PC-3 (cell line): ENCODE measurements at places on chromosomes 4 and X.

DNA sequence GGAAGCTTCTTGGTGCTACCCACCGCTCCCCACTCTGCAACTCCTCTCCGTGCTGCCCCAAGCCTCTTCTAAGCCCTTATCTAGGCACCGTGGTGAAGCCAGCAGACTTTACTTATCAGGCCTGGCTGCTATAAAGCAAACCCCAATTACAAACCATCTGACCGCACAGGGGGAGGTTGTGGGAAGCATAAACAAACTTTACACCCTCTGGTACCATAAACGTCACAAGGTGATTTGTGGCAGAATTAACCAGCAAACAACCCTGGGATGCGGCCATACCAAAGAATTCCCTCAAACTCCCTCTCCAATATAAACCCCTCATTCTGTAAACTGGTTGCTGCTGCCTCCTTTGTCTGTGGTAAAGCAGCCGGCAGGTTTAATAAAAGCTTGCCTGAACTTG, 55.2 kb downstream of the MAGEC2 start:
- DNase-seq: no peak

- peak; percentile 31 for DNase-seq
These were observed 22.1 kb downstream of the DOK7 start for GRCh38 chr4:3485011-3485791.

DNA sequence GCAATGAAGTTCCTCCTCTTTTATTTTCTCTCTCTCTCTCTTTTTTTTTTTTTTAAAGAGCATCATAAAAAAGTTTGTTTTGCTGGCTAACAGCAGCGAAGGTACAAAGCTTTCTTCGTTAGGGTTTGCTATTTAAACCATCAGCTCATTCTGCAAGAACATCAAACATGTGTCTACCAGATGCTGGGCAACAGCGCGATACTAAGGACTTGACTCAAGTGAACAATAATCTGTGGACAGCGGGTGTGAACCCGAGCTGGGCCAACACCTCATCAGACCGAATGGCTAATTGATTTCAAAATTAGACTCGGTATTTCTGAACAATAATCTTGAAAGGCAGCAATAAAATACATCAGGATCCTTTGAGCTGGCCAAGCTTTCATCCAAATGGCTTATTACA, 246.4 kb downstream of the FBXO8 start:
- DNase-seq: no peak

- DNase-seq: peak; percentile 51
These were observed 50.0 kb upstream of the TRIM2 start for GRCh38 chr4:153154007-153154975.

- DNase-seq: no peak
These were observed 96.5 kb upstream of the MAP3K15 start for GRCh38 chrX:19611636-19612376.

- DNase-seq: no peak
These were observed 30.6 kb upstream of the GC start for GRCh38 chr4:71814433-71814832.

DNA sequence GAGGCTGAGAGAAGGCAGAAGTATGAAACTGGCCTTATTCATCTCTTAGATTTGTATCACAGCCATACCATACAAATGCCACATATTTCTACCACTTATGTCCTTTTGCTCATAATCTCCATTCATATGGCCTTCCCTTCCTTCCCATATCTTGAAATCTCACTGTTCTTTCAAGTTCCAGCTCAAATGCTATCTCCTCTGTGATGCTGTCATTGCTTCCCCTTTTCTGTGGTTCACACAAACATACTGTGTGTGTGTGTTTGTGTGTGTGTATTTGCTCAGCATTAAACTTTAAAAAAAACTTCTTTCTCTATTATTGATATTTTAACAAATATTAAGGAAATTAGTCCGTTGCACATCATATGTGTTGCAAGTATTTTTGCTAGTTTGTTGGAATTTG, 26.7 kb downstream of the PHKA1 start:
- DNase-seq: no peak

GRCh38 chr4:146790515-146790914, 151.8 kb downstream of the POU4F2 start:
- DNase-seq: peak; percentile 59

- DNase-seq: no peak
These were observed 47.5 kb downstream of the CPE start for GRCh38 chr4:165426331-165426730.

DNA sequence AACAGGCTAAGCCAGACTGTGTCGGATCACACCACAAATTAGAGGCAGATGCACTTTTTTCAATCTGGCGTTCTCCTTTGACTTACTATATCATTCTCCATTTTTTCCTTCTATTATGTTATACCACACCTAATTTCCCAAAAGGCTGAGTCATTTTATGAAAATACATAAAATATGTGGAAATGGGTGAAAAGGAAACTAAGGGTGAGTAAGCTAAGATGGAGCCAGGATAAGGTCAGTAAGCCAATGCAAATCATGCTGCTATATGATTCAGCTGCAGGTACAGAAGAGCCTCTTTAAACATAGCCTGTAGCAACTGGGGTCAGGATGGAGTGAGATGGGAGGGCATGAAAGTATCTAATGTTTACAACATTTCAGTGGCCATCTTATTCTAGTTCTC, 94.0 kb upstream of the TEX13A start:
- DNase-seq: peak; percentile 91

GRCh38 chr4:114156371-114156770, 176.9 kb upstream of the ARSJ start:
- no peak for DNase-seq

- DNase-seq: no peak
These were observed 51.1 kb downstream of the GPC4 start for GRCh38 chrX:133364196-133364595.

DNA sequence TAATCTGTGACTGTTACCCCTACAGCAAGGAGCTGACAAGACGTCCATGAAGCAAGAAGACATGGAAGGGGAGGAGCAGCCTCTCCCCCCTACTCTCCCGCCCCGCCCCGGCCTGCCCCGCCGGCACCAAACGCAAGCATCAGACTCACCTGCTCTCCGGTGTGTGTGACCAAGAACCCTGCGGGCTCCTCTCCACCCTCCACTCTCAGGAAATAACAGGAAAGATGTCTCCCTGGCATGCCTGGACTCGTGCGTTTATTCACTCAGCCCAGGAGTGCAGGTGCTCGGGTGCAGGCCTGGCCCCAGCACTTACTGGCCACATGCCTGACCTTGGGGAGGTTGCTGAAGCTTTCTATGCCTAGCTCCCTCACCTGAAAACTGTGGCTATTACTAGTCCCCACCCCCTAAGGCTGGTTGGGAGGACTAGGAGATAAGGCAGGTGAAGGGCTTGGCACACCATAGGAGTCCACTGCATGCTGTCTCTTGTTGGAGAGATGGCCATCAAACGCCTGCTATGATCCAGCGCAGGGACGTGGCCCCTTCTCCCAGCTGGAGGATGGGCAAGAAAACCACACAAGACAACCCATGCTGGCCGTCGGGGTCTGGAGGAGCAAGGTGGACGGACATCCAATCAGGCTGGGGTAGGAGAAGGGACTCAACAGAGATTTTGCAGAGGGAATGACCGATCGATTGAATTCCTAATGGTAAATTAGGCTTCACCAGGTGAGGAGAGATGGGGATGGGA, 34.9 kb upstream of the CLDN24 start:
- no peak for DNase-seq
